ENCODE measurements at places on chromosomes 6 and 20. TPM values are rescaled to one million over a fixed set of nuclear protein-coding genes. Genes with fewer than 3 reads are reported as not detected.

Gene HLA-E
- total RNA-seq = 202 TPM

Gene PACSIN1
- 0.29 TPM for total RNA-seq

Gene CCN5
- total RNA-seq = not detected

Gene PSMB9
- 11.2 TPM for total RNA-seq

Gene CPXM1
- 146 TPM for total RNA-seq

Gene EDN1
- 7.4 TPM for total RNA-seq

Gene ID4
- 126 TPM for total RNA-seq

Gene CDH4
- total RNA-seq = 4.8 TPM

Gene FAM217A
- total RNA-seq = 0.29 TPM

Gene SMLR1
- 0.29 TPM for total RNA-seq
